ENCODE measurements at places on chromosomes 1 and 21.

DNA sequence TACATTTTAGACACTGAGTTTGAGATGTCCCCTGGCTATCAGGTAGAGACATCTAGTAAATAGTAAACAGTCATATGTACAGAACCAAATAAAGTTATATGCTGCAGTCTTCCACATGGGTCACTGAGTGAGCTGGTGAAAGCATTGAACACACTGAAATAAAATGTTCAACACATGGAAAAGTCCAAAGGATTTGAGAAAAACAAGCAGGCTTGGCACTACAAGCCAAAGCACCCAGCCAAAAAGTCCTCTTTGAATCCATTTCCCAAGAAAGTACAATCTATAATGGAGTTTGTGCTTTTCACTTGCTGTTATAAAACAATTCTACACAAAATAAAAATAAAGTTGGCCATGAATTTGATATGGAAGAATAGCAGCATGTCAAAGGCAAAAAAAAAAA, 135.4 kb downstream of the NR5A2 start:
- DNase-seq: no peak

DNA sequence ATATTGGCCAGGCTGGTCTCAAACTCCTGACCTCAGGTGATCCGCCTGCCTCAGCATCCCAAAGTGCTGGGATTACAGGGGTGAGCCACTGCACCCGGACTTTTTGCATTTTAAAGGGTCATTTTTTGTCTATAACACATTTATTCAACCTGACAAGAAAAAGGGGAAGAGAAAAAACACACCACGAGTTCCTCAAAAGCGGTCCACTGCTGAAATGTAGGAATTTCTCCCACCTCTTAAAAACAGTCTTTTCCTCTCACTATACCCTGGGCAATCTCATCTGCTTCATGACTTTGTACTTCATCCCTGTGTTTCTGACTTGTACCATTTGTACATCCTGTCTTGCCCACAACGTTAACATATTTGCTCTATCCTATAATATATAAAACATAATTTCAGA, 413.3 kb upstream of the PTBP2 start:
- DNase-seq: no peak

DNA sequence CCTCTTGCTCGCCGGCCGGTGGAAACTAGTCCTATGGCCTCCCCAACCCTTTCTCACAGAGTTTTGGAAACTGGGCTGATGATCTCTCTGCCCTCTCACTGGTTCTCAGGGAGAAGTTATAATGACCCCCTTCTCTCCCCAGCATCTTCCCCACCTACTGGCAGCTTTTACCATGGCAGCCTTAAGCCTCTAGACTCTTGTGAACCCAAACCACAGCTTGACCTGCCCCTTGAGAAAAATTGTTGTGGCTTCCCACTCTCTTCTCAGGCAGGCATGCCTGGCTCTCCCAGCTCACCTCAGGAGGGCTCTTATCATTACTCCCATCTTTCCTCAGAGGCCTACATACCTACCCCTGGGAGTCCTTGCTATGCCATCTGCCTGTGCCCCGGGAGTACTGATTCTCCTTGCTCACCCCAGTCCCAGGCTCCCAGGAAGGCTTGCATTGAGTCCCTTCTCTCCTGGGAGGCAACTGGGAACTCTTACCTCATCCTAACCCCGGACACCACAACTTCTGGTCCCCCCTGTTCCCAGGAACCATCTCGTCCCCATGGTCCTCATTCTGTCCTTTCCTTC, 1.6 kb downstream of the NSUN4 start:
- no peak for DNase-seq

GRCh38 chr1:6727535-6727934, 25.9 kb upstream of the DNAJC11 start:
- peak; percentile 7 for DNase-seq

DNA sequence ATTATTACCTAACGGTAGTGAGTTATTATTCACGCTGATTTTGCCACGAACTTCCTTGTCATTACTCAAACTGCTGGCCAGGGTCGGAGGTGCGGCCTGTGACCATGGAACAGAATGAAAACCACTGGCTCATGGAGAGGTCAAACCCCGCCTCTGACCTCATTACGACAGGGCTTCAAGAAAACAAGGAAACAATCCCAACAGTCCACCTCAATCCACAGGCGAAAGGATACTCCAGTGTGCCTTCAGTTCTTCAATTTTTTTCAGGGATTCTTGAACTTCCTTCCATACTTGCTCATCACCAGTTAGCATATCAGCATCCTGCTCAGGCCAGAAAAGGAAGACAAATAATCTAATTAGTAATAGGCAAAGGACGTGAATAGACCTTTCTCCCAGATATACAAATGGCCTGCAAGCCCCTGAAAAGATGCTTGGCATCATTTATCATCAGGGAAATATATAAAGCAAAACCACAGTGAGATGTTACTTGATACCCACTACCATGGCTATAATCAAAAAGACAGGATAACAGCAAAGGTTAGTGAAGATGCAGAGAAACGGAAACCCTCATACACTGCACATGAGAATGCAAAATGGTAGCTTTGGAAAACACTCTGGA, 643.4 kb downstream of the SMYD3 start:
- no peak for DNase-seq

- DNase-seq: no peak
Observed at GRCh38 chr1:70071601-70072000, 133.8 kb downstream of the LRRC40 start.

DNA sequence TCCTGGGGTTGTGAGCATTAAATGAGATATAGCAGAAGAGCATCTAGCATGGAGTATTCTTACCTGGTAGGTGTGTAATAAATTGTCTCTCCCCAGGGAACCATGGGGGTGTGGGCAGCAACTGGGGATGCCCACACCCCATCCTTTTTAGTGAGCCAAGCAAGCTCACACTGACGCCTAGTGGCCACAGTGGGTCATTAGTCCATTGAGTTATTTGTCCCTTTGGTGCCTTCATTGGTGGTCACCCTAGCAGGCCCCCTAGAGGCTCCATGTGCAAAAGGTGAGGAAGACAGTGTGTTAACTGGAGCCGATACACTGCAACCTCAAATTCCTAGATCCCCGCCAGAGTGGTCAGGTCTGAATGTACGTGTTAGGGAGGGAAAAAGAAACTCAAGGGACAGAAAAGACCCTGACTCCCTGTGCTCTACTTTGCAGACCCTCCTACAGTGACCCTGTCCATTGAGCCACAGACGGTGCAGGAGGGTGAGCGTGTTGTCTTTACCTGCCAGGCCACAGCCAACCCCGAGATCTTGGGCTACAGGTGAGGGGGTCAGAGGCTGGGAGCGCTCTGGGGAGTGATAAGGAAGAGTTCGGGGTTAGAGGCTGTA, 93.3 kb upstream of the CD1D start:
- DNase-seq: peak; percentile 14

DNA sequence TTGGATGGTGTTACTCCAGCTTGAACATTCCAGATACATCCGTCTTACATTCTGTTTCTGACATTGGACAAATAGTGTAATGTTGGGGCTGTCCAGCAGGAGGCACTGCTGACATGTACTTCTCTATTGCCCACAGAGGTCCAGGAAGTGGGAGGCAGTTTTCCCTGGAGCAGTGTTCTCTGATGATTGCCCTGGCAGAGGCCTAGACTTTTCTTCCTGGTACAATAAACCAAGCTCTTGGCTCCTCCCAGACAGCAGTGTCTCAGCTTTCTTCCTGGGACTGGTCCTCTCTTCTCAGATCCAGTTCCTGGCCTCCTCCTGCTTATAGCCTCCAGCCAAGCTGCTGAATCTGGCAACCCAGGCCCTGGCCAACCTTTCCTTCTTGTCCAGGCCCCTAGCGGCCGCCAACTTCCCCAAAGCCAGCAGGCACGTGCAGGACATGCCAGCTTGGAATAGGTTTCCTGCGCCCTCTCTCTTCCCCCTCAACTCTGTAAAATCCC, 14.9 kb upstream of the IFNLR1 start:
- peak; percentile 59 for DNase-seq

- DNase-seq: no peak
Observed at GRCh38 chr1:114082304-114082630, 71.4 kb downstream of the SYT6 start.

- DNase-seq: no peak
Observed at GRCh38 chr1:173422456-173422976, 54.6 kb upstream of the PRDX6 start.

- DNase-seq: no peak
Observed at GRCh38 chr1:12345350-12346217, 115.8 kb downstream of the VPS13D start.

DNA sequence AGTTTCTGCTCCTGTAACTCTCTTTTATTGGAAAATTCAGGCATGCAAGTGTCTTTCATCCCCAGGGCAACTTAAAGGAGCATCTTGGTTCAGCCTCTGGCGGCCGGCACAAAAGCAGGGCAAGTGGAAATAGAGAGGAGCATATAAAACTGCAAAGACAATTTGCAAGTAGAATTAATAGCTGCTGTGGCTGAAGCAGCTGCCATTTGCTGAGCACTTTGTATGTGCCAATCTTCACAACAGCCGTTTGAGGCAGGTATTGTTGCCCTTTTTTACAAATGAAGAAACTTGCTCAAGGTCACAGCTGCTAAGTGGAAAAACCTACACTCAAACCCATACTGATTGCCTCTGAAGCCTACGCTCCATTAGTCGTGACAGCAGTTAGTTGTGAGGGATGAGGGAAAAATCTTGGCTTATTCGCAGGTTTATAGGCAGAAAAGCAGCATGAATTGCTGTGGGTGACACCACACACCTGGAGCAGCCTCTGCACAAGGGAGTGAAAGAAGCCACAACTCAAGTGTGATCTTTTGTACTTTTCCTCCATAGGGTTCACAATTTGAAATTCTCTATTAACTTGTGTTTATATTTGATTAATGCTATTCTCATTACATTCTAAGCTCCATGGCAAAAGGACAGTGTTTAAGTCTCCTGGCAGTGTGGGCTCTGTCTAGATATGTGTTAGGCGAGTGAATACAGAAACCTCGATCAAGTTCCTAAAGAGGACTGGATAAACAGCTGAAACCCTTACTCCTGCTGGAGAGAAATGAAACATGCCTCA, 99.0 kb upstream of the BEND5 start:
- no peak for DNase-seq

GRCh38 chr1:207047505-207047904, 3.5 kb downstream of the YOD1 start:
- DNase-seq: no peak

GRCh38 chr1:164473544-164473943, 85.4 kb upstream of the PBX1 start:
- DNase-seq: no peak

GRCh38 chr1:162421258-162422164, 9.6 kb upstream of the SH2D1B start:
- DNase-seq: no peak

DNA sequence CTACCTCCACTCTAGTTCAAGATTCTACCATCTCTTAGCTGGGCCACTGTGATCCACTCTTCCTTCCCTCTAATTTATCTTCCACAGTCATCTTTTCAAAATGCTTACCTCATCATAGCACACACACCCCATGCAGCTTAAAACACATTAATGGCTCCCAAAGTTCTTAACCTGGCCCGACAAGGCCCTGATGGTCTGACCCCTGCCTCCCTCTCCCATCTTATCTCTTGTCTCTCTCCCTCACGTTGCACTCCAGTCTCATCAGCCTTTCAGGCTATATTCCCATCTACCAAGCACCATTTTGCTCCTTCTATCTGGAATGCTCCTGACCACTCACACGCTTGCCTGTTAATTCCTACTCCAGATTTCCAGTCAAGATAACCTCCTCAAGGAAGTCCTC, 2.5 kb upstream of the ZBTB8A start:
- DNase-seq: no peak

DNA sequence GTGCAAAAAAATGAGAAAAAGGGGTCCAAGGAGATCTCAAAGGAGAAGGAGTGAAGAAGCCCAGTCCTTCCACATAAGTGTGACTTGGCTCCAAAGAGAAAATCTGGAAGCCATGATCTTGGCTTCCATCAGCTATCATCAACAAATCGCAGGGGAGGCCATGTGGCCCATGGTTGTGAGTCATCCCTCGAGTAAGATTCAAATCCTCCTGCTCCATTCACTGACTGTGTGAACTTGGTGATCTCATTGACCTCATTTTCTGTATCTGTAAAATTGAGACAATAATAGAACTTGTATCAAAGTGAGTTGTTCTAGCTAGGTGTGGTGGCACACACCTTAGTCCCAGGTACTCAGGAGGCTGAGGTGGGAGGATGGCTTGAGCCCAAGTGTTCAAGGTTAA, 79.1 kb upstream of the OLIG2 start:
- DNase-seq: no peak

GRCh38 chr1:167623951-167624350, 6.1 kb upstream of the RCSD1 start:
- no peak for DNase-seq

DNA sequence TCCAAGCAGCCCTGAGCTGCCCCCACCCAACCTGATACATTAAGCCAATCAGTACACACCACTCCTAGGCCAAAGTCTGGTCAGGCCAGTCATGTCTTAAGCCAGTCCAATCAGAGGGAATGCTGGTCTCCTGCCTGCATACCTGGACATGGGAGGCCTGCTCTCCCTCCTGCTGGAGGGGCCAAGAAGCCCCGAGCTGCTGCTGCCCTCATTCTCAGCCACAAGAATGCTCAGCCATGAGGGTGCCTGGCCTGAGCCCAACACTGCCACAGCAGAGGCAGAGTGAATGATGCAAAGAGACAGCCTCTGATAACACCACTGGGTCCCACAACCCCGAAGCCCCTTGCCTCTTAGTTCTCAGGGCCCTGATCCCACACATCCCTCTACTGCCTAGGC, 23.0 kb downstream of the CHD5 start:
- DNase-seq: no peak

GRCh38 chr1:88883156-88883555, 8.2 kb downstream of the GTF2B start:
- no peak for DNase-seq

- no peak for DNase-seq
Observed at GRCh38 chr1:45001011-45001481, 10.1 kb downstream of the HECTD3 start.

- peak; percentile 23 for DNase-seq
Observed at GRCh38 chr1:185559684-185560331, 174.4 kb upstream of the HMCN1 start.

DNA sequence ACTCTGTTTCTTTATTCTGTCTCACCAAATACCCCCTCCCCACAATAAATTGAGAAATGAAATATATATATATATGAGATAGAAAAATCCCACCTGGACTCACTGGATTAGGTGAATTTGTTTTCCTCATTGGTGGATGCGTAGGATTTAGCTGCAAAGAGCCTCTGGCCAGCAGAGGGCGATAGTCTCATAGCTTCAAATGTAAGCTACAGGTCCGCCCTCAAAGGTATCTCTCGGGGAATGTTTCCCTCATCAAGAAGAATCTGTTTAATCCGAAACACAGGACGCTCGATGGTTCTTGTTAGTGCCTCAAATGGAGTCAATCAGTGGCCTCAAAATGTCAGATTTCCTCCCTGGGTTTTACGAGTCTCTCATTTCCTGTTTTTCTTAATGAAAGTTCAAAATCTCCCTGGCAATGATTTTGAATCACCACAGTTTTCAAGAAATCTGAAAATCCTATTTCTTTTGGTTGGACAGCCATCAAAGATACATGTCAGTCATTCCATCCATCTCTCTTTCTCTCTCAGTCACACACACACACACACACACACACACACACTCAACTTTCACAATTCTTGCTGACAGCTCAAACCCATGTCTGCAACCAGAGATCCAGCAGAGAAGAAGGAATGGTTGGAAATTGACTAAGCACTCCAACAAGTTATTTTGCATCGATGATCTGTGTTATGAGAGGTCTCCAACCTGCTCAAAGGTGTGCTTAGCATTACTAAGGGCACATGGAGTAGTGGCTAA, 13.9 kb upstream of the CAMK1G start:
- peak; percentile 8 for DNase-seq

GRCh38 chr1:235898126-235898525, 31.4 kb upstream of the LYST start:
- no peak for DNase-seq

- DNase-seq: peak; percentile 44
Observed at GRCh38 chr1:153545067-153546055, at the start of gene S100A4. Gene S100A4 (minus strand): TSS chr1:153545806. CDS start chr1:153544794, 1,012 bp downstream.
